ENCODE measurements at places on chromosomes 12 and 14.

DNA sequence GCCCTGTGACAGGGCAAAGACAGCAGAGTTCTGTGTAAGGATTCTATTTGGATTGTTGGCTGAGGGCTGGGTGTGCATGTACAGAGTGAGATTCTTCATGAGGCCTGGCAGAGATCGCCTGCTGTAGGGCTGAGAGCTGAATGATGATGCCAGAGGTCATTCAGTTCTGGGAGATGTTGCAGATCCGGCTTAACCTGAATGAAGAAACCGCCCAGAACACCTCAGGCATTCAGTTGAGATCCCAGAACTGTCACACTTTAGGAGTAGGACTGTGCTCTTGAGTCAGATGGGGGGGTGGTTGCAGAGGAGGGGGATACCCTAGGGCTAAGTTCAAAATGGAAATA lies 5.8 kb upstream of the EVL start:
- DNase-seq = no peak

- DNase-seq = no peak
Measured at GRCh38 chr12:4143896-4144295, 129.7 kb upstream of the CCND2 start.

- no peak for DNase-seq
Measured at GRCh38 chr12:21336656-21337055, 1.9 kb upstream of the SLCO1A2 start.

DNA sequence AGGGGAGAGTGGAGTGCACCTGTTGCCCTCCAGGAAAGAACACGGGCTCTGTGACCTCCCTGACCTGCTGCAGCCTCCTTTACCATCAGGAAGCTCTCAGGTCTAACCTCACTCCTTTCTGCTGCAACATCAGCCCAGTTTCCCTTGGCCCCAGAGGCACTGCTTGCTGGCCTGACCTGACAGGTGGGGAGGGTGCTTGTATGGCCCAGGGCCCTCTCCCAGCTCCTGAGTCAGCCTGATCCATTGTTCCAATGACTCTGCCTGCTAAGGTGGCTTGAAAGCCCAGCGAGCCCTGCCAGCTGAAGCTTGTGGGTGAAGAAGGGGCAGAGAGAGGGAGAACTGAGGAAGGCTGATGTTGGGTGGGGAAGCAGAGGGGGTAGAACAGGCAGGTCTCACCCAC lies 13.2 kb upstream of the KRT78 start:
- no peak for DNase-seq

DNA sequence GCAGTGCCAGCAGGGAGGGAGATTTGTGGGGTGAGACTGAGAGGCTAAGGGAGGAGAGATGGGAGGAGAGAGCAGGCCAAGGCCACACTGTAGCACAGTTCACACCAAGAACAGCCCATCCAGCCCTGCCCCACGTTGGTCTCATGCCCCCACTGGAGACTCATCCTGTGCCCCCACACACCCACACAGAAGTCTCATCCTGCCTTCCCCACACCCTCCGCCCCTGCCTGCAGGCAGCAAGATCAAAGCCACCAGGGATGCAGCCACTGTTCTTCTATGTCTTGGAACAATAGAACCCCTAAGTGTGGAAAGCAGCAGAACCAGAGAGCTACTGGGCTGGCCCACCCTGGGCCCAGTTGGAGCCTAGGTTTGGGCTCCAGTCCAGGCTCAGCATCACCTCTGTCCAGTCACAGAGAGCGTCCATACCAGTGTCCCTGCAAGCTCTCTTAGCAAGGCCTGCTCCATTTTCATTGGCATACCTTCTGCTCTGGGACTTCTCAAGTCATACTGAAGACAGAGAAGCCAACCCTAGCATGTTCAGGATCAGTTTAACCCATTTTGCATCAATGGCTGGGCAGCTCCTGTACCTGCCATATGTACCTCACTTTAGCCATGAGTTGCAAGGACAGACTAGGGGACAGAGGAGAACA lies 31.7 kb upstream of the HDAC7 start:
- DNase-seq = no peak

Data from skeletal muscle cell (primary cell).